ENCODE measurements at places on chromosomes 5 and 9.

- no peak for DNase-seq
Measured at GRCh38 chr9:101114317-101114716, 85.8 kb downstream of the PLPPR1 start.

GRCh38 chr9:125743682-125744428 lies 3.3 kb upstream of the PBX3 start:
- DNase-seq: peak; percentile 74

- DNase-seq: peak; percentile 57
Measured at GRCh38 chr9:98491828-98492227, 216.9 kb downstream of the GABBR2 start.

DNA sequence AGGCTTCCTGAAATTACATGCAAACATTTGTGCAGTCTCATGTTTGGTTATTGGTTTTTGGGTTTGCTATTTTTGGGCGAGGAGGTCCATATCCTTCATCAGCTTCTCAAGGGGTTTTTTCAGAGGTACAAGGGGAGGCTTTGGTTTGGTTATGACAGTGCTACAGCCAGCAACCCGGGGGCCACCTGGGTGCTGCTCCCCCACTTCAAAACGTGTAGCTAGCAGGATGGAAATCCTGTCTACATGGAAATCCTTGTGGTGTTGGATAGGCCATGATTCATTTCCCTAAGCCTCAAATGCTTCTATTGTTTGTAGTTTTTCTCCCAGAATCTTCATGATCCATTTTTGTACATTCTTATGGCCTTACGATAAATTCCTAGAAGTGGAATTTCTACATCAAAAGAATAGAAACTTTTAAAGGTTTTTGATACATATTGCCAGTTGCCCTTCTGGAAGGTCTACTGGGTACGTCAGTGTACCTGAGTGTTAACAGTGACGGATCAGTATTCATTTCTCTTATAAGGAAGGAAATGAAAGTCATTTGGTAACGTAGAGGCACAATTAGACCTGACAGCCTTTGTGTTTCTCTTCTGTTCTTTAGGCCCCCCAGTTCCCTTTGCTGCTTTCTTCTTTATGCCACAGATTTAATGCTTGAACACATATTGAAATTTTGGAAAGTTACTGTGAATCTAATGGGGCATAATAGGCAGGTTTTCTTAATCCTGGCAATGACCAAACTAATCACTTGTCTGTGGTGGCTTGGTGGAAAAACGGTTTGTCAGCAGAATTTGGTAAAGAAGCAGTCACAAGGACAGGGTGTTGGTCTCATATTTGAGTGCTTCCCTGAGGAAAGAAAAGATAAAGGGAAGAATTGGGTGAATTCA lies 69.7 kb upstream of the ABL1 start:
- DNase-seq: no peak

- DNase-seq: no peak
Measured at GRCh38 chr9:119334745-119335144, 34.5 kb downstream of the BRINP1 start.

GRCh38 chr5:8953016-8953415 lies 592.9 kb downstream of the SEMA5A start:
- no peak for DNase-seq

DNA sequence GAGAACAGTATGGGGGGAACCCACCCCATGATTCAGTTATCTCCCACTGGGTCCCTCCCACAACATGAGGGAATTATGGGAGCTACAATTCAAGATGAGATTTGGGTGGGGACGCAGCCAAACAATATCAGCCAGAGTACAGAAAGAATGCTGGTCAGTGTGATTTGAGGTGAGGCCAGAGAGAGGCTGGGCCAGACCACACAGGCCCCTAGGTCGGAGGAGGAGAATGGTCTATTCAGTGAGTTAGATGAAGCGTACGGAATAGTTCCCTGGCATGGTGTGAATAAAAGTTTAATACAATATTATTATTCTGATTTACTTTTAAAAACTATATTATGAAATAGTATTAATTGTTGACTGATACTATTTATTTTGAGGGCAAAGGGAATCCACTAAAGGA lies 39.7 kb downstream of the PCSK5 start:
- no peak for DNase-seq

DNA sequence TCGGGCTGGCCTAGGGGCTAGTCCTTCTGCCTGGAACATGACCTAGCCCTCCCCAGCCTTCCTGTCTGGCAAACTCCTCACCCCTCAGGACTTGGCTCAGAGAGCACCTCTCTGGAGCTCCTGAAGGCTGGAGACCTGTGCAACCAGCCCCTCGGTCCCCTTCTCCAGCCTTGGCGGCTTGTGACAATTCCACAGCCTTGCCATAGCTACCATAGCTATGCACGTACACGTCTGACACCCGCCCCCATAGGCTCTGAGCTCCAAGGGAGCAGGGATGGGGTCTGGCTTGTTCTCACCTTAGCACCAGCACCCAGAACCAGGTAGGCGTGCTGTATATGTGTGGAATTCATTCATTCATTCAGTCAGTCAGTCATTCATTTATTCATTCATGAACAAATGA lies 49.7 kb downstream of the NTNG2 start:
- DNase-seq: no peak

DNA sequence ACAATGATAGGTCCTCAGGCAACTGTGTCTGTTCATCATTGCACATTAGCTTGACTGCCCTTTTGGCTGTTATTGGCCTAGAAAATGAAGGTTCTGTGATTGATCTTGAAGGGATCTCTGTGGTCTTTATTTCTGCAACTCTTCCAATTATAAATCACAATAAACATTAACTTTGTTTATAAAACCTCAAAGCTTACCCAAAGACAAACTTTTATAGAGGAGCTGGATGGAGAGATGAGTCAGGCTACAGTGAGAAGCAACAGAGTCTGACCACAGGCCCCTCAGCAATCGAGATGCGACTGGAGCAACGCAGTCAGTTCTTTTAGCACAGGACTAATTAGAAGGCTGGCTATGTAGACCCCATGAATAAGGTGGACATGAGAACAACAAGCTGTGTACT lies 5.3 kb downstream of the MACROH2A1 start:
- no peak for DNase-seq

Data from AG08395 (cell line).